Caki2 (cell line): ENCODE measurements at places on chromosomes 3 and 15. TPM values are rescaled to one million over a fixed set of nuclear protein-coding genes. Genes with fewer than 3 reads are reported as not detected.

DNA sequence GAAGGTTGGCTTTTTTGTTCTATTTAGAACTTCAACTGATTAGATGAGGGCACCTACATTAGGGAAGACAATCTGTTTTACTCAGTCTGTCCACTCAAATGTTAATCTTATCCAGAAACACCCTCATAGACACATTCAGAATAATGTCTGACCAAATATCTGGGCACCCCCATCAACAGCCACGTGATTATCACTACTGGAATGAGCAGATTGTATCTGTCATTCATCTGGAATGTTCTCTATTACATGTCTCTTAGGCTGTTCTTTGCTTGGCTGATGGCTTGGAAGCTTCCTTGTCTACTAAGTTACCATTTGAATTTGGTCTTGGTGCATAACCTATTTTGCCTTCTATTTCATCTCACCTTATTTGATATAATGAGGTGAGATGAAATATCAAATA is 15.7 kb upstream of the LRRC58 start:
- DNase-seq = no peak

DNA sequence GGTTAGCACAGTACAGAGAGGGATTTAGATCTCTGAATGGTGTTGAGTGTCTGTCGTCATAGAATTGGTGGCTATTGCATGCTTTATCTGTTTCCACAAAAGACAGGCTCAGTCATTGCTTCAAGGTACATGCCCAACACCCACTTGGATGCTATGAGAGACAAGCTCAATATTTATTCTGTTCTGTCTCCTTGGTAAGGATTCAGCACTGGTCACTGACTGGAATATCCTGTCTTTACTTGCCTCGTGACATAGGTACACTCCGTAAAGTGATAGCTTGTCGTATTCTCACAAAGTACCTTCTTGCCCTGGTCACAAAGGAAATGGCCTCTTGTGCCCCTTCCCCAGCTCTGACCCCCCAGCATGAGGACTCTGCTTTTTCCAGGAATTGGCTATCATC is 72.8 kb upstream of the CTNNB1 start:
- DNase-seq = no peak

DNA sequence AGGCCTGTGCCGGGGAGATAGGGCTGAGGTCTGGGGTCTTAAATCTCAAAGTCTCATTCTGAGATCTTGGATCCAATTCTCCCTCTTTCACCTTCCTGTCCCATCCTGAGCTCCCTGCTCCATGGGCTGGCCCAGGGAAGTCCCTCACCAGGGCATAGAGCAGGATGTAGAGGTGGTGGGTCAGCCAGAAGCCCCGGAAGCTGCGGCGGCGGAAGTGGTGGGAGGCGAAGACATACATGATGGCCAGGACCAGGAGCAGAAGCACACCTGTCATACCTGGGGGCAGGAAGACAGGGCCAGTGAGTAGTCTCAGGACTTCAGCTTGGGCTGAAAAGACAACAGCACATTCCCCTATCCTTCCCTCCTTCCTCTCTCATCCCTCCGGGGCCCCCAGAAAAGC is 16.5 kb downstream of the DUOX2 start:
- no peak for DNase-seq

GRCh38 chr15:67880651-67881182 is 40.9 kb upstream of the RNU6-1 start:
- DNase-seq = no peak

DNA sequence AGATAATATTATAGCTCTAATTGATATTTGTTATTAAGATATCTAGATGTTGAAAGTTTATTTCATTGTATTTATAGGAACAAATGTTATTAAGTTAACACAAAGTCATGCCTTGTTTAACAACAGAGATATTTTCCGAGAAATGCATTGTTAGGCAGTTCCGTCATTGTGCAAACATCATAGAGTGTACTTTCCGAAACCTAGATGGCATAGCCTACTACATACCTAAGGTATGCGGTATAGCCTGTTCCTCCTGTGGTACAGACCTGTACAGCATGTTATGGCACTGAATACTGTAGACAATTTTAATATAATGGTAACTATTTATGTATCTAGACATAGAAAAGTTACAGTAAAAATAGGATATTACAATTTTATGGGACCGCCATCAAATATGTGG is 114.3 kb downstream of the NAALADL2 start:
- no peak for DNase-seq

GRCh38 chr15:83092309-83092976 is 15.0 kb upstream of the TM6SF1 start:
- no peak for DNase-seq

DNA sequence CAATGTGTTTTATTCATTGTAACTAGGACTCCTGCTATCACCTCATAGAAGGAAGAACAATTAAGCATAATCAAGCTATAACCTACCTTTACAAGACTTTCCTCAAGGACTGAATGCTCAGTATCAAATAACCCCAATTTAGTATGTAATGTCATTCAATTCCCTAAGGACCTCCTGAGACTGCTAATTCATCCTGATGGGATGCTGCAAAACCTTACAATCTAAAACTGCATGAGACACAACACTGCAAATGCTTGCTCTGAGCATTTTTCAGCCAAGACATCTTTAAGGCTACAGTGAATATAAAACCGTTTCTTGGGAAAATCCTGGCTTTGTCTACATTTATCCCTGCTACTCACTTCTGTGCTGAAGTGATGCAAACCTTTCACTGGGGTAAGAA is 69.9 kb downstream of the RYK start:
- DNase-seq = no peak

- no peak for DNase-seq
These were observed 231.5 kb downstream of the MAGI1 start for GRCh38 chr3:65807225-65807624.

DNA sequence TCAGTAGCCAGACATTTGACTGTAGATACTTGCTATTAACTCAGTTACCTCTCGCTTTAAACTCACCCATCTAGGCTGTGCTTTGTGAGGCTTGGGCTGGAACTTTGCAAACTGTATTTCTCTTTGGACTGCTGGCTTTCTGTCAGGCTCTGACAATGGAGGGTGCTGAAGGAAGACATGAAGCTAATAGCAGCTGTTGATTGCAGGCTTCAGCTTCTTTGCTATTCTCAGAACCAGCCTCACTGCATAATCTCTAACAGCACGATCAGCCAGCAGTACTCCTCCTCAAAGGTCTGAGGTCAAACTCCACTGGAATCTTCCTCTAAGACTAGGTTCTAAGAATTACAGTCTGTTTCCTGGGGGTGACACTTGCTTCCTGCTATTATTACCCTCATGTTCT is 295.6 kb downstream of the ZBBX start:
- DNase-seq = no peak

GRCh38 chr15:69578787-69579583 is 126.4 kb downstream of the RPLP1 start:
- peak; percentile 75 for DNase-seq

DNA sequence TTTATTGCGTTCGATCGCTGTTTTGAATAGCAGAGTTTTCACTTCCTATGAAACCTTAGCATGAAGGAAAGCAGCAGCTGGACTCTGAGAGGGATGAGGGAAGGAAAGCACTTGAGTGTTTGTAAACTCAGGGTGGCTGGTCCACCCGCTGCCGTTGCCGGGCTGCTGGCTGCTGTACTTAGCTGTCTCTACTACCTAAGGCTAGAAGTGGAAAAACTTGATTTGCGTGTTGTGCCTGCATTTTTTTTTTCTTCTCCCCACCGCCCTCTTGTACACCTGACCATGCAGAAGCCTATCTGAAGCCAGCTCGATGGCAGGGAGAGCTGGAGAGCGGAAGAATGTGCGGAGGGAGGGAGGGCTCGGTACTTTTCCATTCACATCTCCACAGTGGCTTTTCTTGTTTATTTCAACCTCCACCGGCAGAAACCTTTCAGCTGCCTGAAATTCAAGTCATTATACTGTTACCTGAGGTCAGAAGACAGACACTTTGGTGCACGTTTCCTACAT is 4.8 kb upstream of the BCL6 start:
- DNase-seq = peak; percentile 76

DNA sequence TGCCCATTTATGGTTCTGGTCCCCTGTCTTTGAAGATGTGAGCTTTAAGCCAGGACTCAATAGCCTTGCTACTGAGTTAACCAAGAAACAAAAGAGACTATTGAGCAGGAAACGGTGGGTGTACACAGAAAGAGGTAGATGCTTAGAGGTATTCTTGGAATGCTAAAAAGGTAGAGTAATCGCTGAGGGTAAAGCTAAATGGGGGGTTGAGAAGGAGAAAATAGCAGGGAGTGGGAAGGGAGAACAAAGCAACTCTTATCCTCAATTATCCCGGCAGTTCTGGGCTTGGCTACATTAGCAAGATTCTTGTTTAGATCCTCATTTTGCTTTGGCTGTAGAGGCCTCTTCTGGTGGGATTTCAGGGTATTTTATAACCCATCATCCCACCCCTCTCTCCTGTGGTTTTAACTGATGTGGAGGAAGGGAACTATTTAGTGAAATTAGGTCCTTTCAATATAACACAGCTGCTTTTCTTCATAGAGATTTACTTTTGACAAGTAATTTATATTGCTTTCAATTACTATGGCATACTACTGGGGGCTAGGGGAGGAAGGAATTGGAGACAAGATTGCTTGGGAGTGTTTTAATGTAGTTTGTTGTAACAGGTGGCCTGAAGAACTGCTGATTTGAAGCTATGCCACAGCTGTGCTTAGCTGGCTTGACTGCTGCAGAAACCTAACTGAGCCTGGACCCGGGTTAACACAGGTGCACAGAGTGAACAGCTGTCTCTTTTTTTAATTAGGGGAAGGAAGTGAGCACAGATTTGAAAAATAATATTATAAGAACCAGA is 234.3 kb upstream of the CCDC54 start:
- DNase-seq = no peak

DNA sequence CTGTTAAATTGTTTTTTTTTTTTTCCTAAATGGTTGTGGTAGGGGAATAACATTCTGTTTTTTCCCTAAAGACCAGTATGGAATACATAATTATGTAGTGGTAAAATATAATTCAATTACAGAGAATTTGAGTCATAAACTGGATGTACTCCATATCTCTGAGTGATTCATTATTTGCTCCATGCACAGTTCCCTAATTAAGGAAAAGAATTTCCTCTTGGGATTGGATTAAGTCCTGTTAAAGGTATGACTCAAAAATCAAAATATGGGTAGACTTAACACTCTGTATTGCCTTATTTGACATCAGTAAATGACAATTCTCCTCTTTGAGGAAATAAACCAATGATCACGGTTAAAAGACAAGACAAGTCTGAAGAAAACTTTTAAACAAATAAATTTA is 78.0 kb upstream of the KCNH8 start:
- no peak for DNase-seq

GRCh38 chr3:171384101-171384891 is 75.9 kb downstream of the TNIK start:
- no peak for DNase-seq

DNA sequence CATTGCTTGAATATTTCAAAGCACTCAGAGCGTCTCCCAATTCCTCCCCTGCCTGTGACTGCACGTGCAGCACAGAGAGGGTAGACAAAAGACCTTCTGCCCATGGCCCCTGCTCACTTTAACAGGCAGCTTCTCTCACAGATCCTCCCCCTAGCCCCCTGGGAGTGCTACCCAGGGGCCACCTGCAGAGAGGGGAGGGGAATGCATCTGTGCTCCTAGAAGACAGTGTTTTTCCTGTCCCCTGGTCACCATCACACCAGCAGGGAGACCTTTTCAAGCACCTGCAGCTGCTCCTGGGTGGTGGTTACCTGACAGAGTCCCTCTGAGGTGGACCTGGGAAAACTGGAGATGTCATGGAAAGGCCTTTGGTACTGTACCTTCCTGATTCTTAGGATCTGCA is 56.7 kb upstream of the PRR23C start:
- no peak for DNase-seq

GRCh38 chr3:159829539-159830227 is 159.0 kb upstream of the IL12A start:
- DNase-seq = peak; percentile 77

- no peak for DNase-seq
These were observed 68.8 kb upstream of the DLG1 start for GRCh38 chr3:197367081-197367780.

- no peak for DNase-seq
These were observed 893 bp downstream of the MGA start for GRCh38 chr15:41661078-41661517.

DNA sequence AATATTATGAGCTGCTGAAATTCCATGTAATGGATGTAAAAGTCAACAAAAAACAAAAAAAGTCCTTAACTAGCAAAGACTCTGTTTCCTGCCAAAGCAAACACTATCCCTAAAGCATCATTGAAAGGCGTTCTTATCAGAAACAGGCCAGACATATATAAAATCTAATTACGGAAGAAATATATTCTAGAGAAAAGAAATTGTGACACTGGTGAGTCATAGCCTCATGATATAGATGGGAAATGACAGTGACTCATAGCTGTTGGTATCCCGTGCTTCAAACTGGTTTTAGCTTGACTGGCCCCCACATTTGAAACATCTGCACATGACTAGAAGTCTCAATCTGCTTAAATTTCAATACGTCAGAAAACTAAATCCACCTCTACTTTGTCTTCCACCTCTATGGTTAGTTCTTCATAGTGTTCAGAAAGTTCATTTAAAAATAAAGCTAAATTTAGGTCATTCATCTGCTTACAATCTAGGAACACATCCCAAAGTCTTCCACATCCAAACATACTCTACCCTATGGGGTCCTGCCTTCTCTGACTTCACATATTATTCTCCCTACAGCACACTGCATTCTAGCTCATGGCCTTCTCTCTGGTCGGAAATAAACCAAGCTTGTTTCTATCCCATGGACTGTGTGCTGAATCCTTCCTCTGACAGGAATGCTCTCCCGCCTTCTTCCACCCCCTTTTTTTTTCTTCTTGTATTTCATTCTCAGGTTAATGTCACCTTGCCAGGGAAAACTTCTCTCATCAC is 456.3 kb upstream of the ARRDC4 start:
- DNase-seq = peak; percentile 78

- DNase-seq = peak; percentile 43
These were observed 86.6 kb downstream of the GPR156 start for GRCh38 chr3:120198305-120198878.

- no peak for DNase-seq
These were observed 212.9 kb upstream of the CMC1 start for GRCh38 chr3:28028554-28028953.

DNA sequence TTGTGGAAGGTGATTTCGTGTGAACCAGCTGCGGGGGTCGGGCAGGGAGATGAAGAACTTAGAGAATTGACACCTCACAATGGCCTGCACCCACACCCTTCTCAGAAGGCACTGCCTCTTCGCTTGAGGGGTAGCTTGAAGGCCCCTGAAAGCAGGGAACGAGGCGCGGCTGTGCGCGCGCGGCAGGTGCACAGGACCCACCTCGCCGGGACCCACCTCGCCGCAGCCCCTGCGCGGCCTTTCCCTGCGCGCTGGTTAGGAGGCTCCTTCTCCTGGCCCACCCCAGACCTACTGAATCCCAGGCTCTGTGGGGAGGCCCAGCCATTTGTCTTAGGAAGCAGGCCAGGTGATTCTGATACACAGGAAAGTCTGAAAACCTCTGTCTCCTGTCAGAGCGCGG is 46.2 kb upstream of the ATP10A start:
- DNase-seq = no peak

SLC6A1 gene
- total RNA-seq = not detected in 2 replicates

FAM81A gene
- total RNA-seq = 1.9 and 4.1 TPM in 2 replicates

MINDY4B gene
- total RNA-seq = not detected in 2 replicates

FEZF2 gene
- not detected in 2 replicates for total RNA-seq

RGMA gene
- total RNA-seq = 0.03 and 0.78 TPM in 2 replicates

SI gene
- not detected in 2 replicates for total RNA-seq

IDH2 gene
- 73.8 and 74.2 TPM in 2 replicates for total RNA-seq

USP19 gene
- 37.0 and 42.1 TPM in 2 replicates for total RNA-seq

CADPS gene
- not detected in 2 replicates for total RNA-seq

PPP1R14D gene
- not detected in 2 replicates for total RNA-seq

IL20RB gene
- total RNA-seq = 1.0 and 2.8 TPM in 2 replicates

A4GNT gene
- total RNA-seq = not detected in 2 replicates

ZNF774 gene
- 0.17 and 3.7 TPM in 2 replicates for total RNA-seq

LARP6 gene
- total RNA-seq = 35.4 and 41.0 TPM in 2 replicates
